ENCODE measurements at places on chromosomes 16 and 17. TPM values are rescaled to one million over a fixed set of nuclear protein-coding genes. Genes with fewer than 3 reads are reported as not detected.

GRCh38 chr17:66724581-66725341 lies 110.2 kb upstream of the CACNG5 start:
- DNase-seq, result no peak

- DNase-seq, result no peak
Measured at GRCh38 chr17:43891851-43892646, 15.3 kb downstream of the MPP2 start.

DNA sequence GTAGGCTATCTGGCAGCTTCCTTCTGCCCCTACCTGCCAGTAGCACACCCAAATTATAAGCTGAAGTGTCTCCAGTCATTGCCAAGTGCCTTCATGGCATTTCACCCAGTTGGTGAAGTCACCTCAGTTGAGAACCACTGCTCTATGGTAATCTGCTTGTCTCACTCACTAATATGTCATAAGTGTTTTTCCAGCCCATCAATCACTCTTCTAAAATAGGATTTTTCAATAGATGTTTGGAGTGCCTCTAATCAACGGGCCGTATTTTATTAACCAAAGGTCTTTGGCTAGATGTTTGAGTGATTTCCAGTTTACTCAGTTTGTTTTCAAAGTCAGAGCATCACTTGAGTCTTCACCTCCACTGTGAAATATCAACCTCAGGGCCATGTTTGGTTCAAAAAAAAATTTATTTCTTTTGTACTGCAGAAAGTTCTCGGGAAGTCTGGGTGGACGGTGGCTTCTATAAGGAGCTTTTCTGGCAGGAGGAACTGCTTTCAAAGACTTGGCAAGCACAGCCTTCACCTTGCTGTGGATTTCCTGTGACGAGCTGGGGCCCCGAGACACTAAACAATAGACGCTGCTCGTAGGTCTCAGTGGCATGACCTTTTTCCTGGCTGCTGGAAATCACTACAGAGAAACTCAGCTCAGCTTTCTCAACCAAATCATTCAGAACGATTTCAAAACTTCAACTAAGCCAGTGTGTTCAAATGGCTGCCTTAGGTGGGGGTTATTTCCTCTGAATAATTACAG lies 95.2 kb upstream of the FOXF1 start:
- no peak for DNase-seq

- DNase-seq, result no peak
Measured at GRCh38 chr17:44044071-44044470, 22.4 kb downstream of the LSM12 start.

The NFATC2IP gene
- total RNA-seq, result 73.0 TPM
